Mesenchymal stem cell (in vitro differentiated cells and primary cell): ENCODE measurements at places on chromosomes 6 and 20.
A peak's percentile ranks its signal among the peaks of the same experiment; 100 is the strongest.

- no peak overlapping the region for H3K27ac ChIP-seq
- H3K36me3 ChIP-seq: no peaks in the 10 kb centered on the region
- peak; percentile 7 for DNase-seq
- no peaks in the 10 kb centered on the region for H3K27me3 ChIP-seq
Measured at GRCh38 chr6:54621285-54621684, 225.3 kb upstream of the FAM83B start.

- no peak overlapping the region for H3K4me3 ChIP-seq
- H3K36me3 ChIP-seq: no peaks in the 10 kb centered on the region
- peak; percentile 25 for DNase-seq
- no peak overlapping the region for H3K27ac ChIP-seq
- H3K4me1 ChIP-seq: peaks cover 37% of the 10 kb centered on the region
Measured at GRCh38 chr6:33838983-33839382, 35.2 kb upstream of the MLN start.

DNA sequence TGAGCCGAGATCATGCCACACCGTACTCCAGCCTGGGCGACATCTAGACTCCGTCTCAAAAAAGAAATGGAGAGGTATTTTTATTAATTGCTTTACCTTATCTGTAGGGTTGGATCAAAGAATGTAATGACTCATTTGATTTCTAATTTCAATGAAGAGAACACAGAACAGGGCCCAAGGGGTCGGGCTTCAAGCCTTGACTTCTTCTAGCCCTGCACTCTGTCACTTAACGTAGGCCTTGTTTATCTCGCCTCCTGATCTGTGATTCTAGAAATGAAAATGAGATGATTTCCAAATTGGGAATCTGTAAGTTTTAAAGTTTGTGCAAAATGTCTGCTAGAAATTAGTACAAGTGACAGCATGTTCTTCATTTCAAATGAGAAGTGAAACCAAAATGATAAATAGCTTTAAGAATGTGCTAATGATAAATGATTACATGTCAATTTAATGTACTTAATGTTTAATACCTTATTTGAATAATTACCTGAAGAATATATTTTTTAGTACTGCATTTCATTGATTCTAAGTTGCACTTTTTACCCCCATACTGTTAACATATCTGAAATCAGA lies 180.5 kb downstream of the SLC16A10 start:
- peaks cover 45% of the 10 kb centered on the region for H3K36me3 ChIP-seq
- no peaks in the 10 kb centered on the region for H3K27me3 ChIP-seq
- no peak overlapping the region for H3K27ac ChIP-seq
- no peak for DNase-seq

DNA sequence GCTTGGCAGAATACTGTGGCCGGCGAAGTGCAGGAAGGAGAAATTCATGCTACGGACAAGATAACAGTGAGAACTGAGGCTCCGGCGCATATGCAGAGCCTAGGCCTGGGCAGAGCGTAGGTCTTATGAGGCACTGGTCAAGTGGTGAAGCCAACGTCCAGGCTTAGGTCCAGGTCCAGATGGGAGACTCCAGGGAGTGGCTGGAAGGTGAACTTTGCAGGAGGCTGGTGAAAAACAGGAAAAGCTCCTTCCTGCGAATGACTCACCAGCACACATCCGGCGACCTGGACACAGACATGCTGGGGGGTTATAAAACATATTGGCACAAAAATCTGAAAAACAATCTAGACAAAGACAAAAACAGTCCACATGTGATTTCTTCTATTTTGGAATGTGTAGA lies 15.4 kb downstream of the C6orf141 start:
- H3K27me3 ChIP-seq: no peaks in the 10 kb centered on the region
- DNase-seq: no peak
- H3K36me3 ChIP-seq: no peaks in the 10 kb centered on the region
- peaks cover 3% of the 10 kb centered on the region for H3K4me1 ChIP-seq

DNA sequence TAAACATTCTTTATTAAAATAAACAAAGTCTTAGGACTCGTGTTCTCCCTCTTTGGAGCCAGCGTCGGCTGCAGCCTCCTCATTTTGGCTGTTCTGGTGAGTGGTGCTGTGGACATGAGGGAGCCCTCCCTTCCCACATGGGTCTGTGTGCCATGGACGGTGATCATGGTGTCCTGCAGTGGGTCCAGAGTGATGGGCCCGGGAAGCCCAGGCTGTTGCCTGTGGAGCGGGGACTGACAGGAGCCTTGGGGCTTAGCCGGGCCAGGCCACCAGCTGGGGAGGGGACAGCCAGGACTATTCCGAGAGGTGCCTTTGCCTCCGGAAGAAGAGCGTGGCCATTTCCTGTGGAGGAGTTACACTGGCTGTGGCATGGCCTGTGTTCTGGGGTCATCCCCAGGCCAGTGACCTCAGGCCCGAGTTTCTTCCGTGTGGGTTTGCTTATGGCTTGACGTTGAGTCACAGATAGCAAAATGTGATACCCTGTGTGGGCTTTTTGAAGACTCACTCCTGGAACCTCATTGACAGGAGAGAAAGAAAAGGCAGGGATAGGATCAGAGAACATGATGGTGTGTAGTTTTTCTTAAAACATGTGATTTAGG lies 153.4 kb downstream of the DTNBP1 start:
- H3K27me3 ChIP-seq: no peaks in the 10 kb centered on the region
- H3K4me1 ChIP-seq: peaks cover 25% of the 10 kb centered on the region
- H3K27ac ChIP-seq: no peak overlapping the region
- peak; percentile 21 for DNase-seq
- H3K4me3 ChIP-seq: no peak overlapping the region

DNA sequence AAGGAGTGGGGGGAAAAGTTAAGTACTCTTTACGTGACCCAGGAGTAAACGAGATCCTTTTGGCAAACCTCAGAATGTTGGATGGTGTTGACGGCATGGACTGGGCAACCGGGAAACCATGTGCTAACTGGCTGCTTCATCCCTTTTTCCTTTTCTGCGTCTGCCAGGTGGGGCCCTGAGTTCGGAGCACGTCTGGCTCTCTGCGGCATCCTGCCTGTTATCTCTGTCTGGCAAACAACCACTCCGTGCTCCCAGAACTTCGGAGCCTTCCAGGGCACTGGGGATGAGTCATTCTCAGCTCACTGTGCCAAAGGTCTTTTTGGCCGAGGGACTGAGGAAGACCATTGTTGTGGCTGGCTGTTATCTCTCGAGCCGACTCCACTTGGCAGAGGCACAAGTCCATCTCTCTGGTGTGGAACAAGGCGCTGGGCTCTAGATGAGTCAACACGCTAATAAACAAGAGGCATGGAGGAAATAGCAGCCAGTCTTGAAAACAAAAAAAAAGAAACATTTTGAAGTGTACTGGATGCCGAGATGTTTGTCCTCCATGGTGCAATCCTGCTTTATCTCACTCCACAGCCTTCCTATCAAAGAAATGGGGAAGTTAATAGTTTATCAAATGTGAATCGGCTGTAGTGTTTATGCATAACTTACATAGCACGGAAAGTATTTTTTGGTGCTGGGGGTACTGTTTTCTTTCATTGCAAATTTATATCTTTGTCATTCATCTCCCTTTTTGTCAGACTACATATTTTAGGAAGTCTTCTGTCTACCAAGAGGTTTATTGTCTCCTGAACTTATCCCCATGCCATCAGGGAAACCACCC lies 64.6 kb upstream of the TXNDC5 start:
- H3K4me3 ChIP-seq: peak overlapping the region; percentile 52
- H3K4me1 ChIP-seq: peaks cover 7% of the 10 kb centered on the region
- H3K27me3 ChIP-seq: no peaks in the 10 kb centered on the region

DNA sequence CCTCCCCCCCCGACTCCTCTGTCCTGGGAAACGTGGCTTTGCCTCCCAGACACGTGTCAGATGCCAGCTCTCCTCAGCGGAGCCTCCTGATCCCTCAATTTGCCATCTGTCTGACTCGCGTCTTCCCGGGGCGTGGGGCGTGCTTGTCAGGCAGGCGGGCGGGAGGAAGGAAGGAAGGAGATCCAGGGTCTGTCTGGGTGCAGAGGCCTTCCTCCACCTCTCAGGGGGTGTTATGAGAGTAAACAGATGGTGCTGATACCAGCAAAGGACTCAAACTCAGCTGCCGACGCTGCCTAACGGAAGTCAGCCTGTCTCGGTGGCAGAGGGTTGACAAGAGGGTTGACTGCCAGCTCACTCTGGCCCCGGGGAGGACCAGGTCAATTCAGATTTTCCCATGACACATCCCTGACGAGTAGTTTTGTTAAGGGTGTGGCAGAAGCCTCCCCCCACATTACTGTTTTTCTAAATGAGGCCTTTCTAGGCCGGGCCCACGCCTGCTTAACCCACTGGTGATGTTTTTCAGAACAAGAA lies 17.0 kb downstream of the UQCC2 start:
- H3K27me3 ChIP-seq: no peaks in the 10 kb centered on the region
- H3K4me3 ChIP-seq: no peak overlapping the region
- H3K36me3 ChIP-seq: peaks cover 99% of the 10 kb centered on the region
- no peak overlapping the region for H3K27ac ChIP-seq

- no peak overlapping the region for H3K27ac ChIP-seq
- no peak for DNase-seq
- H3K27me3 ChIP-seq: no peaks in the 10 kb centered on the region
- no peaks in the 10 kb centered on the region for H3K36me3 ChIP-seq
- H3K4me3 ChIP-seq: no peak overlapping the region
Measured at GRCh38 chr20:37114012-37114411, 18.2 kb upstream of the RBL1 start.

DNA sequence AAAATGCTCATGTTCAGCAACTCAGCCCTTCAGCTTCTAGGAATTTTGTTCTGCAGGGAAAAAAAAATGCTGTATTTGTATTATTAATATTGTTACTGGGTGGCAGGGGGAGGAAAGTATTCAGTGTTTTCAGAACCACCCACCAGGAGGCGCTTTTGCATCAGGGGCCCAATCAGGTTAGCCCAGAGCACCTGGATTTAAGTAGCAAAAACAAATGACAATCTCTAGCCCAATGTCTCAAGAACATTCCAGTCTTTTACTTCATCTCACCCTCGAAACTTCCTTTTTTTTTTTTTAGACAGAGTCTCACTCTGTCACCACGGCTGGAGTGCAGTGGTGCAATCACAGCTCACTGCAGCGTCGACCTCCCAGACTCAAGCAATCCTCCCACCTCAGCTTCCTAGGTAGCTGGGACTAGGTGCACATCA lies 635 bp upstream of the C20orf203 start:
- H3K36me3 ChIP-seq: no peaks in the 10 kb centered on the region
- H3K27me3 ChIP-seq: peaks cover 8% of the 10 kb centered on the region

DNA sequence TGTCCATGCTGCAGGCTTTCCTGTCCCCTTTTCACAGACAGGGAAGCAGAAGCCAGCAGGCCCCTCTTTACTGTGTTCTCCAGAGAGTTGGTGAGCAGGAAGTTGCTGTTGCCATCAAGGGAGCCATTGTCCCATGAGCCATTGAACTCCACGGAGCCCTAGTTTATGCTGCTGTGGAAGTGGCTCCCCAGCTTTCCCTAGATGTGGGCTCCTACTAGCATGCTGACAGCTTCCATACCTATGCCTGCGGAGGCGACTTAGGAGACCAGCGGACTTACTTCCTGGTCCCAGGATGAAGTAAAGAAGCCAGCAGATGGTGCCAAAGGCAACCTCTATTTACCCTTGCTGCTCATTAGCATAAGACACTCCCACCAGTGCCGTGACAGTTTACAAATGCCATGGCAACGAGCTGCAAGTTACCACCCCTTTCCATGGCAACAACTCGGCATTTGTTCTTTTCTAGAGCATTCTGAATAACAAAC lies 30.8 kb upstream of the FKBP1A start:
- H3K27ac ChIP-seq: no peak overlapping the region
- DNase-seq: peak; percentile 93
- H3K36me3 ChIP-seq: no peaks in the 10 kb centered on the region
- H3K4me1 ChIP-seq: peaks cover 8% of the 10 kb centered on the region

GRCh38 chr6:31567531-31568370 lies 4.3 kb upstream of the LTA start:
- no peak overlapping the region for H3K4me3 ChIP-seq
- no peaks in the 10 kb centered on the region for H3K4me1 ChIP-seq

- H3K4me3 ChIP-seq: no peak overlapping the region
- no peak for DNase-seq
- no peaks in the 10 kb centered on the region for H3K27me3 ChIP-seq
- H3K36me3 ChIP-seq: peaks cover 83% of the 10 kb centered on the region
- H3K4me1 ChIP-seq: no peaks in the 10 kb centered on the region
- H3K27ac ChIP-seq: no peak overlapping the region
Measured at GRCh38 chr6:160088784-160089533, 32.7 kb upstream of the SLC22A1 start.

GRCh38 chr6:52644253-52644652 lies 26.7 kb upstream of the TMEM14A start:
- no peak overlapping the region for H3K27ac ChIP-seq
- no peak for DNase-seq
- H3K27me3 ChIP-seq: no peaks in the 10 kb centered on the region
- no peak overlapping the region for H3K4me3 ChIP-seq
- H3K4me1 ChIP-seq: peaks cover 3% of the 10 kb centered on the region

DNA sequence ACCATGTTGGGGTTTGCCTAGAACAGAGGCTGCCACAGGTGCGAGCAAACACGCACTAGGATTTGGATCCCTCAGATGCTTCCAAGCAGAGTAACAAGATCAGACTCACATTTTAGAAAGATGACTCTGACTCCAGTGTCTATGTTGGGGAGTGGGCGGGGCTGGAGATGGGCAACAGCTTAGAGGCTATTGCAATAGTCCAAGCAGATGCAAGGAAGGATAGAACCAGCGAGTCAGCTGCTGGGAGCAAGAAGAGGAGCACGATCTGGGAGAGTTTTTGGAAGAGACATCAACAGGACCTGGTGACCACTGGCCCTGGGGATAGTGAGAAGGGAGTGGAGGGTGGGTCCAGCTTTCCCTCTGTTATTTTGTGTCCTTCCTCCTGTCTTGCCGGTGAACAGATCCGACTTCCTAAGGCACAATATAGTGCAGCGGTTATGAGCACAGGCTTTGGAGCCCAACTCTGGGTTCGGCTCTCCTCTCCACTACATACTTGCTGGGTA lies 52.7 kb downstream of the FGD2 start:
- DNase-seq: peak; percentile 68
- H3K27ac ChIP-seq: no peak overlapping the region
- peaks cover 22% of the 10 kb centered on the region for H3K4me1 ChIP-seq
- no peak overlapping the region for H3K4me3 ChIP-seq
- no peaks in the 10 kb centered on the region for H3K27me3 ChIP-seq

DNA sequence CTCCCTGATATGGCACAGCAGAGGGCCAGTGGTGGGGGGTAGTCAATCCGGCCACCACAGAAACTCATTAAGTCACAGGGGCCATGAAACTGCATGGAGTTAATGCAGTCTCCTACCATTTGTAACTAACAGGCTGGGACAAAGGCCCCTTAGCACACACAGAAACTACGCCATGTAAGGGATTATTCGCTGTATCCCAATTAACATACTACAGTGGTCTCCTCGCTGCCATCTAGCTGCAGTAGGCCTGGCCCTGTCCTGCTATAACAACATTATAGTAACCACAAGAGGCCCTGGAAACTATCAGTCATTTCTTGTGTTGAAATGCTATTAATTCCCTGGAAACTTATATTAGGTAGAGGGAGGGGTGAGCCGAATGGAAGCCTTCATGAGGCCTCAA lies 72.3 kb upstream of the CCN2 start:
- no peaks in the 10 kb centered on the region for H3K36me3 ChIP-seq
- H3K27me3 ChIP-seq: no peaks in the 10 kb centered on the region
- peaks cover 2% of the 10 kb centered on the region for H3K4me1 ChIP-seq

DNA sequence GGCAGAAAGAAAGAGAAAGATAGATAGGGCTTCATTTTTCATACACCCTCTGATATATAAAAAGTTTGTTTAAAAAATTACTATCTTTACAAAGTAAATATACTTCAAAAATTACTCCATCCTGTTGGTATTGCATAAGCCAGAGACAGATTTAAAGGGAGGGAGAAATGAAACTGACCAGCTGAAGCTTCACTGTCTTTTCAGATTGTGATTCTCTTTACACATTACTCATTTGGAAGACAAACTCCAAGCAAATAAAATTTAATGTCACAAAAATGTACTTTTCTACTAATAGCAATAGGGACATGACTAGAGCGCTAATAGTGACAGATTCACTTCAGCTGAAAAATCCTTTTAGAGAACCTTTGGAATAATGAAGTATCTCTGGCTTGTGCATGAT lies 38.6 kb upstream of the MARCKS start:
- no peak overlapping the region for H3K27ac ChIP-seq
- H3K4me3 ChIP-seq: no peak overlapping the region
- peak; percentile 9 for DNase-seq
- no peaks in the 10 kb centered on the region for H3K4me1 ChIP-seq
